ENCODE measurements at places on chromosomes 11 and 22.

GRCh38 chr11:119410501-119410900 lies 12.5 kb downstream of the THY1 start:
- no peak for DNase-seq

DNA sequence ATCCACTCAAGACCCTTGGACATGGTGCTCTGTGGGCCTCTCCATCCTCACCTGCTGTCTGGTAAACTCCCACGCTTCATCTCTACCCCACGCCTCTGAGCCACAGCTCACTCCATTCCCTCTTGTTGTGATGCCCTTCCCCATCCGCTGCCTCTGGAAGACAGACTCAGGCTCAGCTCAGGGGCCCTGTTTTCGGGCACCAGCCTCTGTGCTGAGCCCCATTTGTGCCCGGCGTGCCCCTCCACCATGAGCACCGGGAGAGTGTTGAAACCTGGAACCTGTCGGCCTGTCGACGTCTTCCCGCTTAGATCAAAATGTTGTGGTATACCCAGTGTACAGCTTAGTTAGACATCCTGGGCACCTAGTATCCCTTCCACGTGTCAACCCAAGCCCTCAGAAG lies 6.5 kb upstream of the SCUBE1 start:
- no peak for DNase-seq

GRCh38 chr22:44752285-44753188 lies at the start of gene ARHGAP8:
Gene ARHGAP8 (plus strand): TSS chr22:44752575. CDS start chr22:44786528, 33,953 bp downstream.
- DNase-seq = no peak

DNA sequence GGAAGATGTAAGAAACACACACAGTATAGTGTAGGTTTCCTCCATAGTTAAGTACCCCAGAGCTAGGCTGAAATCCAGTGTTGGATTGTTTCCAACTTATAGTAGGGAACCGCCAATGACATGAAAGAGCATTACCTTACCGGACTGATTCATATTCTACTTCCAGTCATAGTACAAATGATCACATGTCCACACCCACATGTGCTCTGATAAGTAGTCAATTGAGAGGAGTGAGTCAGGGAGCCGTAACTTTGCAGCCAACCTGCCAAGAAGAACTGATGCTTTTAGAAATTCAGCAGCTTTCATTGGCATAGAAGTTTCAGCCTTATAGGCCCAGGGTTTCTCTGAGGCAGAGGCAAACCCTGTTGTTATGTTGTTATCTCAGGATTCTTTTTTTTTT lies 240.6 kb downstream of the ETS1 start:
- no peak for DNase-seq

DNA sequence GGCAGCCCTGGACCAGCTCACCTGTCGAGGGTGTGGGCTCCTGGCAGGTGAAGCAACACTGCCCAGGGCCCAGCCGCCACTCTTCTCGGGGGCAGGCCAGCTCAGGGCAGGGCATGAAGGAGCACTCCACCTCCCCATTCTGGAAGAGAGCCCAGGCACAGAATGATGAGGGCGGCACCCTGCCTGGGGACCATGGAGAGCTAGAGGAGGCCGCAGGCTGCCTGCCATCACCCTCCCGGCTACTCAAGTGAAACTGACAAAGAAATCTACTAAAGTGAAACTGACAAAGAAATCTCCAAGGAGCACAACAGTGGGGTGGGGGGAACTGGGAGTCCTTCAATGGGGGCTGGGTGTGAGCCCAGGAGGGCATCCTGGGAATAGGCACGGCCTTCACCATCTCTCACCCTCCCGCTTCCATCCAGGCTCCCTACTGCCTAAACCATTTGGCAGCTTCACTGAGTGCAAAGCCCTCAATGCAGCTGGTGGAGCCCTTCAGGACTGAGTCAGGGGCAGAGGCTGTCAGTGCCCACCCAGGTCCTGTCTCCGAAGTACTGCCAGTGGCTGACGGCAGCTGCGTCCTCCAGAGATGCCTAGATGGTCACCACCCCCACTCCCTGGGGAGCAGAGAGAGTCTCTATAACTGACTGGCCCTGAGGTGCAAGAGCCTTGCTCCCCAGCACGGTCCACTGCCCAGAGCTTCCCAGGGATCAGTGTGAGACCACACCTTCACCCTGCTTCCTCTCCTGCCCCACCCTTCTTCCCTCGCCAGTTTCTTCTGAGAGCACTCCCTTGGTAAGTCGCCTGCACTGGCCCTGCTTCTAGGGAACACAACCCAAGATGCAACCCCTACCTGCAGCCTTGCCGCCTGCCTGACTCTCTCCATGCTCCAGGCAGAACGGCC lies 21.7 kb downstream of the VWCE start:
- DNase-seq = no peak

DNA sequence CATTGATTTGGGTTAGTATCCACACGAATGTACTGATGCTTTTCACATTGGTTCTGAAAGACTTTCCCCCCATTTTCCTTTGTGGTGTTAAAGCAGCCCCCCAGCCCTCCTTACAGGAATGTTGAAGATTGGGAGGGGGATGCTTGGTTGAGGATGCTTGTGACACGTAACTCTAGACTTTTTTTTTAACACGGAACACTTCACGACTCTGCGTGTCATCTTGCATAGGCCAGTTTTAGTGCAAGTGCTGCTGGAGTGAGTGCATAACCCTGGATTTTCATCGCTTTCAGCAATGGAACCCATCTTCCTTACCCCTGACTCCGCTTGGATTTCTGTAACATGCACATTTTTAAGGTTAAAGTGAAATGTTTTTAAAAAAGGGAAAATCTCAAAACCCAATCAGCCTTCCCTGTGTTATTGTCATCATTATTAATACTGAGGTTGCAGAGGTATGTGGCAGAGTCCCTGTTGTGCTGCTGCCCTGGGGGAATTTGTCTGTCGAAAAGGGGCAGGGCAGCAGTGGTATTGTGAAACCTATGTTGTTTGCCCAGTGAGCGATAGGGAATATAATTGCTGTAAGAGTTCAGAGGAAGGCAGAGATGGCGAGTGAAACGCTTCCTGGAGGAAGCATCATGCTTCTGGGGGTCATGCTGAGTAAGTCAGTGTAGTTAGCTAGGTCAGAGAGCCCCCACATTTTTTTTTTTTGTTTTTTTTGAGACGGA lies 12.1 kb downstream of the CECR2 start:
- DNase-seq = no peak

- DNase-seq = peak; percentile 81
Measured at GRCh38 chr11:74720596-74721478, 10.4 kb downstream of the CHRDL2 start.

- DNase-seq = no peak
Measured at GRCh38 chr11:36421546-36422155, 88.4 kb downstream of the TRAF6 start.

DNA sequence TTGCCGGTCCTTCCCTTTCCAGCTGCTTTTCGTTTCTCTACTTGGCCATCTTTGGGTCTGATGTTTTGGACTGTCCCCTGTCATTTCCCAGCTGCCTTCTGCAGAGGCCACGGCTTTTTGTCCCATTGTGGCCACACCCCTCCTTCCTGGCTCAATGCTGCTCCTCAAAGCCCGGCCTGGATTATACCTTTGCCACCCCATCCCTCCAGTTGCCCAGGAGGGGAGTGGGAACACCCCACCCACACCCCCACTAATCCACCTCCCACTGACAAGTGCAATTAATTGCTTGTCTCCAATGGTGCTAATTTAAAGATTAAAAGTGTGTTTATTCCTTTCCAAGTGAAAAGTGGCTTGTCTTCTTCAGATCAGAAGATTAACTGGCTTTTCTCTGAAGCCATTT lies 34.2 kb upstream of the CSNK2A3 start:
- no peak for DNase-seq

DNA sequence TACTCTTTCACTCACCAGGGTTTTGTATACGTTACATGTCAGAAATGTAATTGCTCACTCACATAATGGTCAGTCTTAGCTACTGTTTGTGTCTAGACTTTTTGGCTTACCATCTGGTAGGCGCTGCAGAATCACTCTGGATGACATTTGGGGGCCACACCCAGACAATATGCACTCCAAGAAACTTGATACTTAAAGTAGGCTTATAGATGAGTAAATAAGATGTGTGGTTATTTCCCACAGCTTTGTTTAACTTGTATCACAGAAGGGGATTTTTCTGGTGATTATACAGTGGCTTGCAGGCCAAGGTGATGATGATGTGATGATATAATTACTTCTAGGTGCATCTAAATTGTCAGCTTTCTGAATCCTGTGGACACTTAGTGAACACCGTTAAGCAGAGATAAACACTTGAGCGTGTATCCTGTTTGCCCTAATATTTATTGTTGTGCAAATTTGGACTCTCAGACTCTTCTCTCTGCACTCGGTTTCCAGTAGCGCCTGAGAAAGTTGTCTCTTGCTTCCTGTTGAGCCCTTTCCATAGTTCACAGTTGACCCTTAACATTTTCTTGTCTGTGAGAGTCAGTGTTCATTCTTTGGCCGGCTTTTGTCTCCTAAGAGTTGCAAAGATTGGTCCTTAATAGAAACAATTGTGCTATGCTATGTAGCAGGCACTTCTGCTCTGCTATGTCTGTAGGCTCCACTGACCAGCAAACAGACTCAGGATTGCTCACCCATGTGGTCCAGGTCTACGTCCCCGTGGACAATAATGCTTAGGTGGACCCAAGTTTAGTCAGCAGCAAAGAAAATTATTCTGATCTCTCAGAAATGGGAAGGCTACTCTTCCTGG lies 89.3 kb downstream of the PRR5L start:
- no peak for DNase-seq

- peak; percentile 51 for DNase-seq
Measured at GRCh38 chr11:30635401-30635989, 49.3 kb upstream of the MPPED2 start.

- no peak for DNase-seq
Measured at GRCh38 chr11:101582236-101582988, 1.4 kb downstream of the TRPC6 start.

DNA sequence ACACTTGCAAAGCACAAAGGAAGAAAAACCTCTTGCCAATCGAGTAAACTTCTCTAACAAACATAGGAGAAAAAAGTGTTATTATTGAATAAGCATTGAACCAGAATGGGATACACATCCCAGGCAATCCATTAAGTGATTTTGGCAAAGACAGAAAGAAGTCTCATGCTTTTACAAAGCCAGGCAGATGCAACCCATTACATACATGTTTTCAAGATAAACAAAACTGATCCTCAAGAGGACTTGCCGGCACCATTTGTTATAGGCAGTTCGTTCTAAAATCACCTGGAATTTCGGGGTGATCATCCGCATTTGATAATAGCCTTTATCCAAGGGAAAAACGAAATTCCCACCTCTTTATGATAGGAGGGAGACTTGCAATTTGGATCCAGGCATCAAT lies 97.5 kb upstream of the RAG2 start:
- DNase-seq = no peak

- DNase-seq = no peak
Measured at GRCh38 chr22:20654343-20655208, 119.3 kb upstream of the SERPIND1 start.

DNA sequence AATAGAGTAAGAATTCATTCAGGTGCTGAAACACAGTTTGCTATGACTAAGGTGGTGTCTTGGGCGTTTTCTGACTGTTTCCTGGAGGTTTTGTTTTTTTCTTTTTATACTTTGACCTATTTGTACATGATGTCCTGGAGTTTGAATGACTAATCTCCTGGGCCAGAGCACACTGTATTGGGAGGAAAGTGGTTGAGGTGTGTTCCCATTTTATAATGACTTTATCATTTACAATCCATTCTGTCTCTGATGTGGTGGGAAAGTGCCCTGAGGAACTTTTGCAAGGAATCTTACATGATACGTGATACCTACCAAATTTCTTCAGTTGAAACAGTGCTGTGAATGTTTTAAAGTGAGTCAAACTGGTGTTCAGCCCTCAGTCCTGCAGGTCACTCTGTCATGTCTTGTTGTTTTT lies 80.8 kb downstream of the TNRC6B start:
- no peak for DNase-seq

DNA sequence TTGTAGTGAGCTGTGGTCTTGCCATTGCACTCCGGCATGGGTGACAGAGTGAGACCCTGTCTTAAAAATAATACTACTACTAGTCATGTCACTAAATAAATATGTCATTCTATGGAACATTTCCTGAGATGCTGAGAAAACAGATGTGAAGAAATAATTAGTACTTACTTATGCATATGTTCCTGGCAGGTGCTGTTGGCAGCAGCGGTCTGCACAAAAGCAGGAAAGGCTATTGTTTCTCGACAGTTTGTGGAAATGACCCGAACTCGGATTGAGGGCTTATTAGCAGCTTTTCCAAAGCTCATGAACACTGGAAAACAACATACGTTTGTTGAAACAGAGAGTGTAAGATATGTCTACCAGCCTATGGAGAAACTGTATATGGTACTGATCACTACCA lies 8.8 kb downstream of the ARCN1 start:
- no peak for DNase-seq

DNA sequence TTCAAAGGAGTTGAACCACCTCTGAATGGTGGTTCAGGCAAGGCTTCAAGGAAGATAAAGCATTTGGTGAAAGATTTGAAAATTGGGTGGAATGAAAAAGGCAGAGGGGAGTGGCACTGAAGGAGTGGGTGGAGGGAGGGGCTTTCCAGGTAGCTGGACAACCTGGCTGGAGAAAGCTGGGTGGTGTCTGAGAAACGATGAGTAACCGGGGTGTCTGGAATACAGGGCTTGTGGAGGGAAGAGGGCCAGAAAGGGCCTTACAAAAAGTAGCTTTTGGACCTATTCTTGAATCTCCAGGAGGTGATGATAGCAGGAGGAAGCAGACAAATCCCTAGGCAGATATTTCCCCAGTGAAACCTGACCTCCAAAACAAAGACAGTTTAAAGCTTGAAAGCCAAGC lies 99.3 kb downstream of the RASSF10 start:
- DNase-seq = no peak

All from C1 segment of cervical spinal cord (tissue), 14 donors.